ENCODE measurements at places on chromosomes 7 and 10.
A peak's percentile ranks its signal among the peaks of the same experiment; 100 is the strongest.

DNA sequence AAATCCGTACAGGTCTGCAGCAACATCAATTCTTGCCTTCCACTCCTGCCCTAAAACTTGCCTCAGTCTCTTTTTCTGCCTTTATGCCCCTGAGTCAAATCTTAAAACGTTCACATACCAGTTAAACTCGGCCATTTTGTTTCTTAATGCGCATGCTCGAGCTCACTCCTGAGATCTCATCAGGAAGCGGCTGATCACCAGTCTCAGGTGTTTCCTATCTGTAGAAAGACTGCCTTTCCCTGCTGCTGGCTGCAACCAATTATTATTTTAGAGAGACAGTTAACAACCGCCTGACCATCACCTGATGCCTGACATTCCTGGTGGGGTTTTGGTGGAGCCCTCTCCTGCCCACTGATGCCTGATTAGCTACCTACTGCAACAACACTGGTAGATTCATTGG, 70.2 kb upstream of the TMEM140 start:
- no peak for DNase-seq

DNA sequence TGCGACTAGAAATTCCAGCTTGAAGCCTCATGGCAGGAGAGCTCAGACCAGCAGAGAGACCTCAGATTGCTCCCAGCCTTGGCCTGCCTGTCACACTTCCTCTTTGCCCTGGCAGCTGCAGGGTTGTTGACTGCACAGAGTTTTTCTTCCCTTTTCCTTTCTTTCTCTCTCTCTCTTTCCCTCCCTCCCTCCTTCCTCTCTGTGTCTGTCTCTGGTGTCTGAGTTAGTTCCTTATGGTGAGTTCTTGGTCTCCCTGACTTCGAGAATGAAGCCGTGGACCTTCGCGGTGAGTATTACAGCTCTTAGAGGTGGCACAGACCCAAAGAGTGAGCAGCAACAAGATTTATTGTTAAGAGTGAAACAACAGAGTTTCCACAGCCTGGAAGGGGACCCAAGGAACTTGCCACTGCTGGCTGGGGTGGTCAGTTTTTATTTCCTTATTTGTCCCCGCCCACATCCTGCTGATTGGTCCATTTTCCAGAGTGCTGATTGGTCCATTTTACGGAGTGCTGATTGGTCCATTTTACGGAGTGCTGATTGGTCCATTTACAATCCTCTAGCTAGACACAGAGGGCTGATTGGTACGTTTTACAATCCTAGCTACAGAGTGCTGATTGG, 266.3 kb downstream of the RPS24 start:
- DNase-seq: peak; percentile 41

DNA sequence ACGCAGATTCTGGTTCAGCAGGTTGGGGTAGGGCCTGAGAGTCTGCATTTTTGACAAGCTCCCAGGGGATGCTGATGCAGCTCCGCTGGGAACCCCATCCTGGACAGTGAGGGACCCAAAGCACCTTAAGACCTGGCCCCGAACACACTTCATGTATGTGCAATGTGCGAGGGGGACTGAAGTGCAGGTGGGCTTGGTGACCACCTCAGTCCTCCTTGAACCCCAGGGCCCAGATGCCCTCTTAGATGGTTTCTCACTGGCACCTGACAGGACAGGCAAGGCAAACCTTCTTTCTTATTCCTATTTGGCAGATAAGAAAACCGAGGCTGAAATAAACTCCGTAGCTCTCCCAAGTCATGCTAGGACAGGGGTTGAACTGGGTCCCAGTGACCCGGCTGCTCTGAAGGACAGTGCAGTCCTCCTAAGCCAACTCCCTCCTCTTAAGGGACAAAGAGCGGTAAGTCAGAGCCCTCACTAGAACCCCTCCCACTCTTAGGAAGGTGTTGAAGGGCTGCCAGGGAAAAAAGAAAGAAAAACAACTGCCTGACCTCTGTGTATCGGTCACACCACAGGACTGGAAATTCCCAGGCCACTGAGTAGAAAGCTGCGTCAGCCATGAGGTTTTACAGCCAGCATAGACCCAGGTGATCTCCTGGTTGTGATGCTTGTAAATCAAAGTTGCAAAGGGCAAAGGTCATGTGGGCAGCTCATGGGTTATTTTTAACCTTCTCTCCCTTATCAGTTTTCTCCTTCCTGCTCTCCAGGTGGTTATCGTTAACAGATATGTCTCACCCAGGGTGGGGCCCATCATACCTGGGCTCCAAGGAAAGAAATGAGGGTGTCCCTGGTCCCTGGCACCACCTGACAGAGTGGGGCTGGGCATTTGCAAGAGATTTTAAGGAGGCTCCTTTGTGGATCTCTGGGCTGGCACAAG, 90.9 kb upstream of the SMNDC1 start:
- DNase-seq: peak; percentile 31

GRCh38 chr7:157560258-157560654, 223.5 kb downstream of the DNAJB6 start:
- no peak for DNase-seq

- no peak for DNase-seq
Measured at GRCh38 chr10:103589074-103589630, 95.6 kb downstream of the NEURL1 start.

- no peak for DNase-seq
Measured at GRCh38 chr10:88392222-88392621, 190.9 kb downstream of the RNLS start.

- DNase-seq: no peak
Measured at GRCh38 chr10:113474752-113475151, 78.1 kb upstream of the HABP2 start.

DNA sequence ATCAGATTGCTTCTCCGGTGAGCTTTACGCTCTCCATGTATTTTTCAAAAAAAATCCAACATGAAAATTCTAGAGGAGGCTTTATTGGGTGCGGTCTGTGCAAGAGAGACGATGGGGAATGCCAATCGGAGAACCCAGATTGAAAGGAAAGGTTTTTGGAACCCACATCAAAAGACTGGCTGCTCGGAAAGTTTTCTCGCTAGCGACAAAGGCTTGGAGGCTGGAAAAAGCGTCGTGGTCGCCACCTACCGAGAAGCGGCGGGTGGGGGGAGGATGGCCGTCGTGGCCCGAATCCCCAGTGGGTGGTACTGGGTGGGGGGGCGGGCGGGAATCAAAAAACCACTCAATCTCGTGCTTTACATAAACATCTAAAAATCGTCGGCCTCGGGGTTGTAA, 1.1 kb upstream of the GTF2I start:
- DNase-seq: peak; percentile 81

DNA sequence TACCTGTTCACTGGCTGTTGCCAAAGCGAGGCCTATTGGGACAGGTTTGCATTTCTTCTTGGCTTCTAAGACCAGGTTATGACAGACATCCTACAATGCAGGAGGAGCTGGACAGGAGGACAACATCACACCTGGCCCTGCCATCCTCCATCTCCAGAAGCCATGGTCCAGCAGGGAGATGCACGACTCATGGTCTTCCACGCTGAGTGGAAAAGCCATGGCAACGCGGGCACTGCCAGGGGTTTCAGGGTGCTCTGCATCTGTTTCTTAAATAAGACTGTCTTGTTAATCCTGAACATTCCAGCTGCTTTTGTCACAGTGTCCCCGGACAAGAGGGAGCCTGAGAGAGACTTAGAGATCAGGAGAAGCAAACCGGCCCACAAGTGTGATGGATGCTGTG, 40.3 kb downstream of the CLRN3 start:
- DNase-seq: no peak

DNA sequence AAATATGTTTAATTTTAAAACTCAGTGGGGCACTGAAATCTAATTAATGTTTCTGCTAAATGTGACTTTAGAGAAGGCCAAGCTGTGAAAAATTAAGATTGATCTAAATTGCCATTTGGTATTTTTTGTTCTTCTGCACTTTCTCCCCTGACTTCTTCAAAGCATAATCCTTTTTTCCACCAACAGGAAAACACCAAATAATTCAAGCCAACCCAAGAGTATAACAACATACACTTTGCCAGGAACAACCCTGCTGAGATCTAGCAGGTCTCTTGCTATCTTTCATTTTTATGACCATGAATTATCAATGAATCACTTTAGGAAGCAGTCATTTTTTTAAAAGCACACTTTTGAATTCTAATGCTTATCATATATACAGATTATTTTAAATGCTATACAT, 100.1 kb downstream of the USP6NL start:
- DNase-seq: no peak

GRCh38 chr10:59284118-59284975, 78.0 kb downstream of the FAM13C start:
- no peak for DNase-seq

DNA sequence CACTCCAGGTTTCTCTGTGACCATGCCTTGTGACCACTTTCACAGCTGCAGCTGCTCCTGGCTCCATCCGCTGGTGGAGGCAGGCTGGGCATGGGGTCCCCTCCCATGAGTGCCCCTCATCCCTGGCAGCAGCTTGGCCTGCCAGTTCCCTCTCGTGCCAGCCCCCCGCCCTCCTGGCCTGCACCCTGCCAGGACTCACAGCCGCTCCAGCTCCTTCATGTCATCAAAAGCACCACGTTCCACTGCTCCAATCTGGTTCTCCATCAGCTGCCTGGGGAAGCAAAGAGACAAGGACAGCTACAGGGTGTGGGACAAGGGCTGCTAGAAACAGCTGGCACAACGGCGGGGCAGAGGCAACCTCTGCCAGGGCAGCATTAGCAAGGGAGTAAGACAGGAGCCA, 22.6 kb downstream of the SLIT1 start:
- peak; percentile 61 for DNase-seq

GRCh38 chr10:96124230-96125141, 5.6 kb upstream of the ZNF518A start:
- peak; percentile 29 for DNase-seq

- DNase-seq: no peak
Measured at GRCh38 chr7:36217211-36217960, 64.3 kb downstream of the EEPD1 start.

DNA sequence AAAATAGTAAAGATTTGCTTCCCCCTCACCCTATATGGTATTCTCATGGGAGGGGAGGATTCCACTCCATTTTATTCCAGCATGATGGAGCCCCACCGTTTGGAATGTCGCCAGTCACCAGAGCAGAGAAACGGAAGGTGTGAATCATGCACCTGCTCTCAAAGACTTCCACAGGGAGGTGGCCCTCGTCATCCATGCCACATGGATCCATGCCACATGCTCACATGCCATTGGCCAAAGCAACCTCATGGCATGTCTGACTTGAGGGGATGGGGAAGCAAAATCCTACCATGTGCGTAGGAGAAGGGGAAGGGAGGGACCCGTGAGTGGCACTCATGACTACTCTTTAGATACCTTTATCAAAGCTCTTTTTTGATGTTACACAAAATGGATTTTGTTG, 256.0 kb downstream of the SKAP2 start:
- no peak for DNase-seq

- DNase-seq: peak; percentile 82
Measured at GRCh38 chr10:79404231-79404609, 41.2 kb downstream of the ZCCHC24 start.

GRCh38 chr10:20616918-20617810, 279.9 kb downstream of the NEBL start:
- DNase-seq: no peak

GRCh38 chr7:19390795-19391194, 245.6 kb upstream of the FERD3L start:
- no peak for DNase-seq

DNA sequence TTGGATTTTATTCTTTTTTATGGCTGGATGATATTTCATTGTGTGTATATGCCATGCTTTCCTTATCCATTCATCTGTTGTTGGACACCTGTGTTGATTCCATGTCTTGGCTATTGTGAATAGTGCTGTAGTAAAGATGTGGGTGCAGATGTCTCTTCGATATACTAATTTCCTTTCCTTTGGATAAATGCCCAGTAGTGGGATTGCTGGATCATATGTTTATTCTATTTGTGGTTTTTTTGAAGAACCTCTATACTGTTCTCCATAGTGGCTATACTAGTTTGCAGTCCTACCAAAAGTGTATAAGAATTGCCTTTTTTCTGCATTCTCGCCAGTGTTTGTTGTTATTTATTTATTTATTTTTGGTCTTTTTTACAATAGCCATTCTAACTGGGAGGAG, 159.8 kb downstream of the WNT2 start:
- no peak for DNase-seq

DNA sequence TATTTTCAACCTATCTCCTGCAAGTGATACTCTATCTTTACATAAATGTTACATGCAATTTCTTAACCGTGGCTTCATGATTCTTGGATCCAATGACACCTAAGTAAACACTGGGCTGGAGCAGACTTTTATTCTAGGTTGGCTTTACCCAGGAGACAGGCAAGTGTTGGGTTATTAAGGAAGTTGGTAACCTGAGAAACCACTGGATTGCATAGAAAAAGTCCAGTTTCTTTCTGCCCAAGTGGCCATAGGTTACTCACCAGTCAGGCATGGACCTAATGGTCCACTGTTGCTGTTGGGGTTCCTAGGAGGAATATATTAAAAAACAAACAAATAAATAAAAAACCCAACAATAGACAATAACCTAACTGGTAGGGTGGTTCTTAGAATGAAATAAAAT, 112.8 kb downstream of the SEMA3D start:
- no peak for DNase-seq

GRCh38 chr10:29254123-29255046, 34.5 kb upstream of the LYZL1 start:
- DNase-seq: no peak

GRCh38 chr7:129604713-129605437, 6.6 kb upstream of the NRF1 start:
- DNase-seq: no peak

GRCh38 chr7:47808321-47808720, 139.9 kb downstream of the PKD1L1 start:
- no peak for DNase-seq

DNA sequence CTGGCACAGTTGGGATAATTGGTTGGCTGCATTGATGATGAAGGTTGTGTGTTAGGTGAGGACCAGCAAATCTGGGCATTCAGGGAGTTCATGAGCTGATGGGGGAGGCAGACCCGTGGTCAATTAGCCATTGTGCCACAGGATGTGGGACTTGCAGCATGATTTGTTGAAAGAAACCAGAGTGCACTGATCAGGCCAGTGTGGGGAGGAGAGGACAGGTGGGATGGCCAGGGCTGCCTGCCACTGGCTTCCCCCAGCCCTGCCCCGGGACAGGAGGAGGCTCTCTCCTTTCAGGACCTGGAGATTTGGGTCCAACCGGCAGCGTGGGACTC, 4.3 kb downstream of the CLIP2 start:
- no peak for DNase-seq

- no peak for DNase-seq
Measured at GRCh38 chr10:17375936-17376584, 78.3 kb downstream of the ST8SIA6 start.

- DNase-seq: no peak
Measured at GRCh38 chr7:36775676-36776075, 51.4 kb upstream of the AOAH start.

GRCh38 chr10:66349726-66350125, 576.1 kb upstream of the LRRTM3 start:
- DNase-seq: no peak

DNA sequence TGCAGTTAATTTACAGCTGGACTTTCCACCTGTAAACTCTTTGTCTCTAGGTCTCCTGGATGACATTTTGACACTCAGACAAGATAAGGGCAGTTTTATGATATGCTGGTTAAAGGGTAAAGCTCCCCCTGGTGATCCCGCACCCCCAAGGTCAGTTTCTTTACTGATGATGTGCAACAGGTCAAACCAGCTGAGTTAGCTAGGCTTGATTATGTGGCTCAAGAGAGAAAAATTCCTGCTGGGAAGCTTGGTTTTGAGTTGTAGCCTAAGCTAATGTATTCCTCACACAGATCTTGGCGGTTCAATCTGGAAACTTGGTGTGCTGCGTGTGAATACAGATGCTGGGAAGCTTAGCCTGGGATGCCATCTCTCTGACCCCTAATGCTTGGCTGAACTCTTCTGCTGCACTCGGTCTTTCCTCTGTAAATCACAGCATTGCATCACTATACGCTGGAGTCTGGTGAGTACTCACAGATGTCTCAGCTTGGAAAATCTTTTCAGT, 11.4 kb upstream of the AKR1D1 start:
- peak; percentile 57 for DNase-seq

All from femur (tissue), 1 donor.